Cortex of kidney (tissue), 1 donor: ENCODE measurements at places on chromosomes 16 and 17.

DNA sequence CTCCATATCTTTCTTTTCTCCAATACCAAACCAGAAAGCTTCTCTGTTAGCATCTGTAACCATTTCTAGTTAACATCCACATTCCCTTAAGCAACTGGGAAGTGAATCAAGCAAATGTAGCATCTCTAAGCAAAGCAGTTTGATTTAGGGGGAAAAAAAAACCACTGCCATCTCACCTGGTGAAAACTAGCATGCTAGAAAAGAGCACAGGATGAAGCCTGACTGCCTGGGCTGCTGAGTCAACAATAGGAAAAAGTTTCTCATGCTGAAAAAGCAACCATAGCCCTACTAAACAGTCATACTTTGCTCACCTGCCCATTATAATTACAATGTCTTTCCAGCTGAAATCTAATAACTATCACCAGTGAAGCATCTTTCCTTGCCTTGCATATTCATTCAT is 139.3 kb downstream of the ANKFN1 start:
- no peak for DNase-seq

GRCh38 chr16:89102041-89102471 is 8.4 kb downstream of the ACSF3 start:
- DNase-seq, result no peak

DNA sequence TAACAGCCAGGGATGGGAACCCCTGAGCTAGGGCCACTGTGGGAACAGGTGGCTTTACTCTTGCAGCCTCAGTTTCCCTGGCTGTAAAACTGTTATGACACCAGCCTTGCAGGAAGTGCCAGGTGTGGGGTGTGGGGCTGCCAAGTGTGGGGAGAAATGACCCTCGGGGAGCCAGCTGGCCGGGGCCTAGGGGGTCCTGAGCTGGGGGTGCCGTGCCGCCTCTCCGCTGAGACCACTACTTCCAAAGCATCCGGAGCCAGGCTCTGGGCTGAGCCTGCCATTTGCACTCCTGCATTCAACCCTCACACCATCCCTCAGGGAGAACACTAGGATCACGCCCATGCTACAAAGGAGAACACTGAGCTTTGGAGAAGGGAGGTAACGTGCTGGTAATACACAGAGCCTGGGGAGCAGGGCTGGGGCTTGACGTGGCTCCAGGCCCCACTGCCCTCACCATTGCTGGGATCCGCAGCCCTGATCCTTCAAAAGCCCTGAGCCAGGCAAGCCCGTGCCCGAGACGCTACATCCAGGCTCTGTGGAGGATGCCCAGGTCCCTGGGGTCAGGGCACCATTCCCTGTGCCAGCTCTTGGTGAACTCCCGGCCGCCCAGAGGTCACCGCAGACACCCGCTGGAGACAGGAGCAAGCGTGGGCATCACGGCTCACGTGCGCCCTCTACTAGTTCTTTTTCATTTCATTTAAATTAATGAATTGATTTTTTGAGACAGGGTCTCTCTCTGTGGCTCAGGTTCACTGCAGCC is 28.8 kb upstream of the GINS2 start:
- no peak for DNase-seq

- no peak for DNase-seq
These were observed 306.7 kb upstream of the XYLT1 start for GRCh38 chr16:17777408-17777863.

- DNase-seq, result no peak
These were observed 26.7 kb downstream of the CDK12 start for GRCh38 chr17:39487946-39488345.

- DNase-seq, result no peak
These were observed 6.7 kb downstream of the CLEC16A start for GRCh38 chr16:10951026-10951425.

DNA sequence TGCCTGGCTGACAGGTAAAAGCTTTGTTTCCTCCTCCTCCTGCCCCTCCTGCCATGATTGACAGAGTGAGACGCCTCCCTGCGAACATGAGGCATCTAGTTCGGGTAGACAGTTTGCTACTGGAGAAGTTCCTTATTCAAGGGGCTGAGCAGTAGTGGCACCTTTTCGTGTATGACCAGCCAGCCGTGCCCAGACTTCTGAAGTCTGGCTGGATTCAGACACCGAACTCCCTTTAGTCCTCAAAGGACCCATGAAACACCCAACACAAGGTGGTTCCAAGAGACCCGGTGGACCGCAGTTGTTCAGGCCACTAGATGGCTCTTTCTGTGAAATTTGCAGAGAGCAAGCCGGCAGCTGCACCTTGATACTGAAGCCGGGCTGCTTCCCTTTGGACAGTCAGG is 192.8 kb downstream of the XYLT1 start:
- no peak for DNase-seq

- no peak for DNase-seq
These were observed at the start of gene SF3B3 for GRCh38 chr16:70523743-70524398. Gene SF3B3, plus strand, starts transcription at chr16:70523816. Its CDS starts 2,841 bp downstream, at chr16:70526657.

DNA sequence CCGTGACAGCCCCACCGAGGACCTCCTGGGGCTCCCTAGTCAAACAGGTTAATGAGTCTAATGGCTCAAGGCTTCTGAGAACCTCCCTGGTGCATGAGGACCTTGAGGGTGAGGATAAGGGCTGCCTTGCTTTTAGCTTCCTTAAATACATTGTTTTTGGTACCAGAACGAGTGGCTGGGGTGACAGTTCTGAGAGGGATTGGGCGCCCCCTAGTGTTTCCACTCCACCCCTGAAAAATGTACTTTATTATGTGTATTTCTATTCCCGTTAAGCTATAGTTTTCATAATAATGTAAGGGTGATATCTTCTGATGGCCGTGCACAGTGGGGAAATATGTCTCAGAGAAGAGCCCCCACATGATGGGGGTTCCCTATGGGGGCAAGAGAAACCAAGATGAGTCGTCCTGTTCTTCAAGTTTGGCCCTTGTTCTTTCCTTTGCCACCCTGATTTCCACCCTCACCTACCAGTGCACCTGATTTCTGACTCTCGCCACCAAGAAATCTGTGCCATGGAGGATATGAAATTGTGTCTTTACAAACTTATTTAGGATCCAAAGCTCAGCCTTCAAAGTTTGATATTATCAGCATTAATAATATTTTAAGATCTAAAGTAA is 14.5 kb upstream of the VWA3A start:
- no peak for DNase-seq

DNA sequence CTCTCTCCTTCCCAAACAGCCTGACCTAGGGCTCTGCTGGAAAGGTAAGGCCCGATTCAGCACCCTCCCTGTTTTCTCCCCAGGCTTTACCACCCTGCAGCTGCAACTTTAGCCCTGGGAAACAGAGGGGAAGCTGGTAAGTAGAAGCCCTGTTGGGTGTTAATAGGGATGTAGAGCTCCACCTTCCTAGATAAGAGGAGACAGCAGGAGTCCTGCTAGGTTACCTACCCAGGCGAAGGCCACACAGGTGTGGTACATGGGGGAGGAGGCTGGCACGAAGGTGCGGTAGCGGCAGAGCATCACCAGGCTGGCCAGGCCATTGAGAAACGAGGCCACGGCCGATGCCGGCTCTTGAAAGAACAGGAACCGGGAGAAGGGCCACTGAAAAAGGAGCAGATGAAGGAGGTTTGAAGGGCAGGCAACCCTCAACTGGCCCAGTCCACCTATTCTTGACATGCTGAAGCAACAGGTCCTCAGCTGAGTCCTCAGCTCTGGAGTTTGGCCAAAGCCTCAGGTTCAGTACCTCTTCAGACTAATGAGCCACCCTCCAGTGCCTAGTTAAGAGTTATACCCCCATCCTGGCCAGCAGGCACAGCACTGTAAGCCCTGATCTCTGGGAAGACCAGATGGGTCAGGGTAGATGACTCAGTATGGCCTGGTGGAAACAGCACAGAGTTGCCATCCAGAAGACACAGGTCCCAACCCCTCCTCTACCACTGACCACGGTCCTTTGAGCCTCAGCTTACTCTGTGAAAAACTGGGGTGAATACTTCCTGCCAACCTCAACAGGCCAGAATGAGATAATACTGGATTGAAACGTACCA is 3.3 kb downstream of the PGAP3 start:
- DNase-seq, result no peak

- DNase-seq, result no peak
These were observed at the start of gene ZNF768 for GRCh38 chr16:30526137-30526822. Gene ZNF768, minus strand, starts transcription at chr16:30526566. Its CDS starts 153 bp downstream, at chr16:30526413.
